ENCODE measurements at places on chromosomes 7 and 10.

- DNase-seq = no peak
Observed at GRCh38 chr10:78260141-78260540, 226.5 kb downstream of the RPS24 start.

DNA sequence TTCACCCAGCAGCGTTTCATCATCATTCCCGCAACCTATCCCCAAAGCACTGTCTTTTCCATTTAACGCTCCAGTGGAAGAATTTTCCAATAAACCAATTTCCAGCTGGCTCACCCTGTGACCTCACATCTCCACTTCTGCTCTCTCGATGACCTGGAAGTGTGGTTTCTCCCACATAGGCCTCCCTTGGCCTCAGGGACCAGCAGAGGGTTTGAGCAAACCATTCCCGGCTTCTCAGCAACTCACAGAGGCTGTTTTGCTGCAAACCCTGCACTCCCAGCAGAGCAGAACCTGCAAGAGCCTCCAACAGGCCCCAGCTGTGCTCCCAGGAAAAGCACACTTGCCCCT lies 523.0 kb upstream of the FOXK1 start:
- no peak for DNase-seq

DNA sequence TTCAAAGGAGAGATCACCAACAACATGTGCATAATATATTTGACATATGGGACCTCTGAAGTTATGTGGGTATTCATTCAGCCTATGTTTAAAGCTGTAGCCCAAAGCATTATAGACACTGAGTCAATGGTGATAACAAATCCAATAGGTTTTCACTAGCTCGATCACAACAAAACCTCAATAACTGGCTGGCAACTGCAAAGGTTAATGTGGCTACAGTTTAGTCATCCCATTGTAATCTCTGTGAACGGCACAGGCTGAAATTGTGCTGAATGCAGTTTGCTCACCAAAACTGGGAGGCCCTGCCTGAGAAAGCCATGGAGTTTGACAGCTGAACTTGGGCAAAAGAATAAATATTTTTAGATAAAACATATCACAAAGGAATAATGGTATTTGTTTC lies 152.4 kb upstream of the ADO start:
- DNase-seq = no peak

GRCh38 chr7:96304573-96304972 lies 17.3 kb downstream of the SLC25A13 start:
- DNase-seq = no peak

DNA sequence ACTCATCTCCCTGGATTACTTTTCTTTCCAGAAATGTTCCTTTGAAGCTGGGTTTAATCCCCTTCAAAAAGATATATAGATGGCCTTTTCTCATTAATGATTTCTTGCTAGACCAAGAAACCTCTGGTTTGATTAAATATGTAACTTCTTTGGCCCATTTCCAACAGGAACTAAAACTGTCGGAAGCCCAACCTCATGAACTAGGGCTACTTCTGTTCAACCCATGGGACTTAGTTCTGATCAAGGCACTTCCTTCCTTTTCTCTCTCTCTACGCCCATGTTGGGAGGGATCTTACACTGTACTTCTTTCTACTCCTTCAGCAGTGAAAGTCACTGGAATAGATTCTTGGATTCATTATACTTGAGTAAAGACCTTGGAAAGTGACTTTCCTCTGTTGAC lies 83.6 kb downstream of the TMEM106B start:
- no peak for DNase-seq

- DNase-seq = no peak
Observed at GRCh38 chr7:1563981-1564602, 5.7 kb downstream of the PSMG3 start.

GRCh38 chr7:130227883-130228575 lies 20.4 kb downstream of the SSMEM1 start:
- DNase-seq = no peak

GRCh38 chr10:110914431-110914830 lies 4.5 kb downstream of the BBIP1 start:
- no peak for DNase-seq

Data from activated T-helper 9 cell treated with anti-CD3 and anti-CD28 coated beads, Interleukin-2, amount 50 U/mL, for 16 hours (primary cell).